Kidney epithelial cell (primary cell): ENCODE measurements at places on chromosomes 4 and X.

- no peak for DNase-seq
Observed at GRCh38 chrX:136147315-136147901, at the start of gene FHL1. TSS of gene FHL1 (plus strand) at chrX:136147533.

- DNase-seq = no peak
Observed at GRCh38 chr4:89294573-89295269, 12.9 kb downstream of the GPRIN3 start.

- DNase-seq = no peak
Observed at GRCh38 chrX:11647138-11647537, 18.6 kb downstream of the ARHGAP6 start.

DNA sequence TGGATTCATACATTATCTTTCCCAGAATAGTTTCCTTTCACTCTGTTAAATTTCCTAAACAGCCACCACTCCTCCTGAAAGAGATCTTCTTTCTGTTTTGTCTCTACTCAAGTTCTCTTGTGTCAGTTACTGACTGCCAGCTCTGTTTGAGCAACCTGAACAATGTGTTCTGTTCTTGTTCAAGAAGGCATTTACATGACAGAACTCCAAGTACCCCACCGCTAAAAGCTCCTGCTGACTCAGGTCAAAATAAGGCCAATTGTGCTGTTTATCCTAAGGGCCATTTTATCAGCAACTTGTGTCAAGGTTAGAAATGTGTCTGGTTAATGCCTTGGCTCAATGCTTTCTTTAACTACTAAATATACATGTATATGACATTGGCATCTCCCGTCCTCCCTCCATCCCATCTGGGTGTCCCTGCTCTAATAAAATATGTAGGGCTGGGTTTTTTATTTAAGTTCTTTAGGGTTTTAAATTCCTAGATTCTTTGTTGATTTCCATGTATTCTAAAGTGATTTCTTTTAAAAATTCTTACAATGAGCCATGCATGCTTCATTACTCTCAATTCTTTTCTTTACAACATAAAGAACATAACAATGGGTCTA lies 144.3 kb upstream of the PAQR3 start:
- no peak for DNase-seq

DNA sequence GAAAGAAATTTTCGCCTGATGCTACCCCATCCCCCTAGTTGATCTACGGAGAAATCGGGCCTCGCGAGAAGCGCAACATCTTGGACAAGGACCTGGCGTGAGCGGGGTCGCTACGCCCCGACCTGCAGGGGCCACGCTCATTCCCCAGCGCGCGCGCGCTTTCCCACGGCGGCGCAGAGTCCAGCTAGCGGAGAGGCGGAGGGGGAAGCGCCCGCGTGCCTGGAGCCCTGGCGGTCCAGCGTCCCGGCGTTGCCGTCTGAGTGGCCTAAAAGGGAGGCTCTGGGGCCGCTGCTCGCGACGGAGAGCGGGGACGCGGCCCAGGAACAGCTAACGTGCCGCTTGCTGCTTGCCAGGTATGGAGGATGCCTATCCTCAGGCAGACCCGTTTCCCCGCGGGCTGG lies 6.0 kb upstream of the SOX3 start:
- no peak for DNase-seq

GRCh38 chrX:79140731-79141130 lies 3.8 kb upstream of the GPR174 start:
- no peak for DNase-seq

DNA sequence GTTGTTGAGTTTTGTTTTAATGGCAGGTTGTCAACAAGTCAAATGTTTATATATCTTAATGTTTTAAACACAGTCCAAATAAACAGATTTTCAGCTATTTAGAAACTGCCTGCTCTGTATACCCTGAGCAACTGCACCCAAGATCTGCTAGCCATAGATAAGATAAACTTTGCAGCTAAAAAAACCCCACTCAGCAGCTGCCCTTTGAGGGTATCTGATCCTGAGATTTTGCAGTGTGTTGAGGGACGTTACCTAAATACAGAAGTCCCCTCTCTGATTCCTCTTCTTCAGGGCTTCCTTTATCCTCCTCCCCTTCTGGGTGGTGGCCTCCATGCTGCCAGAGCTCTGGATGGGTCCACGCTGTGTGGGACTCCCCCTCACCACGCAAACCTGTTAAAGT lies 11.0 kb upstream of the FGG start:
- DNase-seq = no peak

DNA sequence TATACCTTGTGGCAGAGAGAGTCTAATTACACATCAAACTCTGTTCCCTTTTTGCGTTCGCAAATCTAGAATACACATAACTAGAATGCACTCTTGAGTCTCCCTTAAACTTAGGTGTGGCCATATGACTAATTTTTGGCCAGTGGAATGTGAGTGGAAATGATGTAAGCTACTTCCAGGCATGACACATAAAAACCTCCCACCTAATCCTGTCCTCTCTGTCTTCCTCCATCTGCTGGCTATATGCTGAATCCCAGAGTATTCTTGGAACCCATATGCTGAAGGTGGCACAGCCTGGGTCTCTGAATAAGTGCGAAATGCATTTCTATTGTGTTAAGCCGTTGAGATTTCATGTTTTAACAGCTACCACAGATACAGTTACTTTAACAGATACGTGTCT lies 269.9 kb upstream of the NRK start:
- no peak for DNase-seq

DNA sequence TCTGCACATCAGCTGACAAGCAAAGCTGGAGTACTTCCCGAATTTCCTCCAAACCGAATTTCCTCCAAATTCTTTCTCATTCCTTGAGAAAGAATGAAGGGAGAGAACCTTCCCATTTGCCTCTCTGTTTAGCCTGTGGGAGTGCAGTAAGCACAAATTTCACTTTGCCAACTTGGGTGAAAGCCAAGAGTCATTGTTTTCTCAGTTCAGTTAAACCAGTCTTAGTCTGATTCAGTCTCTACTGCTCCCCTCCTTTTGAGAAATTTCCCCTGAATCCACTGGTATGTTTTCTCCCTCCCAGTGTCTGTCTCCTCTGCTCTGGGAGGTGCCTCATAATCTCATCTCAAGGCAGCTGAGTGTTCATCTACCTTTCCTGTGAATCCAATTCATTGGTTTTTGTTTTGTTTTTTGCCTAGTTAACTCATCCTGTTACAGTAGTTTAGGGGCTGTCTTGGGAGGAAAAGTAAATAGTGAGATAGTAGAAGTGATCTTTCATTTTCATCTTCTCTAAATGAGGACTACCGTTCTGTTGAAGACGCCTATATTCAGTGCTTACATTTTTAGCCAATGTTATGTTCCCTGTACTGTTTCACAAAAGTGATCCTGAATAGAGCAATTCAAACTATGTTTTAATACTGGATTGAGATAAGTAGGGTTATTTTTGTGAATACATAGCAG lies 49.0 kb downstream of the SYTL5 start:
- no peak for DNase-seq

GRCh38 chrX:93538575-93538974 lies 134.8 kb downstream of the NAP1L3 start:
- DNase-seq = no peak

DNA sequence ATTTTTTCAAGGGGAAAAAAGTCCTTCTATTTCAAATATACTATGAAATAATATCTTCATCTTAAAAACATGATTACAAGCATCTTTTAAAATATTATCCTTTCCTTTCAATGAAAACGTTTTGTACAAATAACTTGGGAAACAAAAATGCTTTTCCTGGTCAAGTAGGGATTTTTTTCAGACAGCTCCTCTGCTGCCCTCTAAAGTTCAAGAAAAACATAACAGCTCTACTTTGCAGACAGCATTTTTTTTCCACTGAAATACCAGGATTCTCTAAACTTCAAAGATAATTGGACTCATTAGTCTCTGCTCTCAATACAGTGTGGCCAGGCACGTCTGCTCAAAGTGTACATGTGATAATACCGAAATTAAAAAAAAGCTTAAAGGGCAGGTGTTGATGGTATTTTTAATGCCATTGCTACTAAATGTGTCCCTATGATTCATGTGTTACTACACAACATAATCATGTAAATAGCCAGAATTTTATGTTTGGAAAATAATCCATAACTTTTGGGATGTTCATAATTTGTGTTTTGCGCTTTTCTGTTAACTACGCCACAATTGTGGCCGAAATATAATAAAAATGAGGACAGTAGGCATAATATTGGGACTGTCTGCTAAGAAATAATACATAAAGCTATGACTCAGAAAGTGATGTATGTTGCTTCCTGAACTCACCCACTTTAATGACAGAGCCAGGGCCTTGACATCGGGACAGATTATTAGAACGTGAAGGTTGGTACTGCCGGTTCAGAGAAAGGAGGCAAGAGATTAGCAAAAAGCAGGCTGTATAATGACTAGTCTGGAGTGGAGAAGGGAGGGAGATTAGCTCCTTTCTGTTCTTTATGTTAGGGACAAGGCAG lies 478.9 kb downstream of the KCNIP4 start:
- no peak for DNase-seq
